Myocyte (in vitro differentiated cells): ENCODE measurements at places on chromosomes 4 and X.
A peak's percentile ranks its signal among the peaks of the same experiment; 100 is the strongest.

GRCh38 chrX:130136961-130137360 lies 26.7 kb upstream of the ELF4 start:
- DNase-seq = no peak

DNA sequence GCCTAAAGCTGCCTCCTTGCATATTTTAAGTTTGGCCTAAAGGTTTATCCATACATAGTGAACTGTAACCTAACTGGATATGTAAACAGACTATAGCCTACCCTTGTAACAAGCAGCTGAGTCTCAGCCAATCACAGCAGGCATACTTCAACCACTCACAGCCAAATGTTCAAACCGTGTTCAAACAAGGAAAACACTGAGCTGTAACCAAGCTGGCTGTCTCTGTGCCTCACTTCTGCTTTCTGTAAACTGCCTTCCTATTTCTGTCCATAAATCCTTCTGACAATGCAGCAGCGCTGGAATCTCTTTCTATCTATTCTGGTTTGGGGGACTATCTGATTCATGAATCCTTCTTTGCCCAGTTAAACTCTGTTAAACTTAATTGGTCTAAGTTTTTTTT lies 16.4 kb downstream of the DSPP start:
- no peak for DNase-seq

DNA sequence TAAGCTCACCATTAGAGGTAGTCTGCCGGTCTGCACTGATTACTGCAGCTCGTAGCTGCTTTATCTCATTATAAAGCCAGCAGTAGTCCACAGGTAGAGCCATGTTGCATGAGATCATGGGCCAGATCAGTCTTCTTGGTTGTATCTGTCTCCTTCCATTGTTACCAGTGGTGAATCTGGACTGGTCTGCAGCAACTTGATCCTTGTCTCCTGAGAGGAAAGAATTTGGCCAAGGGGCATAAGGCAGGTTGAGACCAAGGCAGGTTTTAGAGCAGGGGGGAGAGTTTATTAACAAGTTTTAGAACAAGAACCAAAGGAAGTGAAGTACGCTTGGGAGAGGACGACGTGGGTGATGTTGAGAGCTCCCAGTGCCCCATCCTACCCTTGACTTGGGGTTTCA lies 228.5 kb downstream of the STIM2 start:
- no peak for DNase-seq

DNA sequence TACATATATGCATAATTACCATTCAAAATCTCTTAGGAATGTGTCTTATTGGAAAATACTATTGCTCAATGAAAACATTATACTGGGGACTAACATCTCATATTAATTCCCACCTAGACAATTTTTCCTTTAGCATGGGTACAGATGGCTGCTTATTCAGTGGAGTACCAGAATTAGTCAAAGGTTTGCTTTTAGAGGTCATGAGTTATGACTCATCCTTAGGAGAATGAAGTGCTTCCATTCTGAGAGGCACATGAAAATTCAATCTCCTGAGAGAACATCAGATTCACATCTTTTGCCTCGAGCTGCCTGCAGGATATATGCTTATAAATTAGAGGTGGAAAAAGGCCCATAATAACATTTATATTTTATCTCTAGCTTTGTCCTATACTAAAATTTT lies 378.0 kb upstream of the DMD start:
- DNase-seq = no peak

DNA sequence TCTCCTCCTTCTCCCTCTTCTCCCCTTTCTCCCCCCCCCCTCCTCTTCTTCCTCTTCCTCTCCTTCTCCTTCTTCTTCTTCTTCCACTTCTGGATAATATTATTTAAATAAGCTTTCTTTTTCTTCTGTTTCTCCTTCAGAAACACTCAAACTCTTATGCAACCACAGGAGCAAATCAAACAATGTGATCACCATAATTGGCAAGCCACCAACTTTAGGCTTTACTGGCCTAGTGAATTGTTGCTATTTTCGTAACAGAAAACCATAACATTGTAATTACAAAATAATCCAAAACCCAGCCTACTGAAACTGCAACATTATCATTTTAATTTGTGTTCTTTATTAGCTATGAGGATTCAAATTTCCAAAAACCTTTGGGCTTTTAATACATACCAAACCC lies 14.3 kb downstream of the DCAF8L1 start:
- DNase-seq = no peak

DNA sequence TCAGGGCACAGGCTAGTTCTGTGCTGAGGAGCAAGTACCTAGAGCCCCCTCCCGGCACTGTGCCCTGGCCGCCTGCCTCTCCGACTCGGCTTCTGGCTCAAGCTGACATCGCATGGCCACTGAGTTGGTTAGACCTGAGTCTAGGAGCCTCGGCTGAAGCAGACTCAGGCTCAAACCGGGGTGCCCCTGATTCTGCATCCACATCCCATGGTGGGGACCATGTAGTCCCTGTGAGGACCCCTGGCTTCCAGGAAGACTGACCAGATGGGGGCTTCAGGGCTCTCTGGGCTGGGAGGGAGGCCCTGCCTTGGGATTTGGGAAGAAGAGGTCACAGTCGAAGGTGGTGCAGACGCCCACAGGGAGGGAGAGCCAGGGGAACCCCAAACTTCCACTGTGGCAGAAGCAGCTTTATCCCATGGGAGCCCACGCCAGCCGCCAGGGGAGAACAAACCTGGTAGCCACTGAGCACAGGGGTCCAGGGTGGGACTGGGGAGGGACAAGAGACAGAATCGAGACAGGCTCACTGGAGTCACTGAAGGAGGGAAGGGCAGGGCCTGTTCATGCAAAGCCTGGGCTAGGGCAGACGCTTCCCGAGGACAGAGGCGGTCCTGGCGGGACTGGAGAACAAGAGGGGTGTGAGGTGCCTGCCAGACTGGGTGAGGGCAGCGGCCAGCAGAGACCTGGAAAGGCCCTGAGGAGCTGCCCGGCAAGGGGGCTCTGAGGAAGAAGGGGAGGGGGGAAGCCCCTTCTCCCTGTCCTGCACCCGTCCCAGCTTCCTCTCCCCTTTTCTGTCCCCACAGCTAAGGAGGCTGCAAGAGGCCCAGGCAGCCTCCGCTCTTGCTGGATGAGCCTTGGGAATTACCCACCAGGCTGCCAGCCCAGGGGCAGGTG lies 1.1 kb downstream of the PDE6B start:
- DNase-seq = peak; percentile 26

- DNase-seq = no peak
Measured at GRCh38 chr4:107897823-107898222, 33.5 kb upstream of the CYP2U1 start.

- DNase-seq = no peak
Measured at GRCh38 chrX:39262641-39263040, 461.4 kb downstream of the MID1IP1 start.

DNA sequence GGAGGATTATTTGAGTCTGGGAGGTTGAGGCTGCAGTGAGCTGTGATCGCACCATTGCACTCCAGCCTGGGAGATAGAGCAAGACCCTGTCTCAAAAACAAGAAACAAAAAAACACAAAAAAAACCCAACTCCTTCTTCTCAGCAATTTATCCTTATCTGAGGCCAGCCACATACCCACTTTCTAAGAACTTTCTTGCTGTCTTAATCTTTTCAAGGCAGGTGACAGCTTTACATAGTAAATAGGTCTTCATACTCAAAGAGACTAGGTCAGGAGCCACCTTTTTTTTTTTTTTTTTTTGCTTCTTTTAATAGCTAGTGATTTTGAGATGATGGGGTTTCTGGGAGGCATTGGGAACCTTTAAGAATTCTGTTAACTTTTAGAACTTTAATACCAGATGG lies 26.1 kb upstream of the ZCCHC13 start:
- no peak for DNase-seq
